Stimulated activated CD8-positive, alpha-beta memory T cell treated with anti-CD3 and anti-CD28 coated beads, Interleukin-15, amount 100 ng/mL, for 48 hours (primary cell): ENCODE measurements at places on chromosomes 4 and X.

- no peak for DNase-seq
These were observed 223.2 kb downstream of the PCDH7 start for GRCh38 chr4:30943356-30943755.

DNA sequence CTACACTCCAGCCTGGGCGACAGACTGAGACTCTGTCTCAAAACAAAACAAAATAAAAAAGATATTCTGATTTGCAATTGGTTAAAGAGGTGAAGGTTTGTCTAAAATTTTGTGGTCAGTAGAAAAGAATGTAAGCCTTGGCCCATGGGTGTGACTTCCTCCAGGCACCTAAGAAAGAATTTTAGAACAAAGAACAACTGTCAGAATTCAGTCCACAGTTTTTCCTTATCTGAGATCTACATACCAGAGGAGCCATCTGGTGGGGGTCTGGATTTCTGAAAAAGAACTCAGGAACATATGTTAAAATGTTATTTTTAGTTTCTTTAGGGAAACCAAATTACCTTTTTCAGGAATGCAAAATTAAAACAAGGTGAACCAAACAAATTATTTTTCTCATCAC is 434.1 kb downstream of the ANKRD50 start:
- DNase-seq: no peak

DNA sequence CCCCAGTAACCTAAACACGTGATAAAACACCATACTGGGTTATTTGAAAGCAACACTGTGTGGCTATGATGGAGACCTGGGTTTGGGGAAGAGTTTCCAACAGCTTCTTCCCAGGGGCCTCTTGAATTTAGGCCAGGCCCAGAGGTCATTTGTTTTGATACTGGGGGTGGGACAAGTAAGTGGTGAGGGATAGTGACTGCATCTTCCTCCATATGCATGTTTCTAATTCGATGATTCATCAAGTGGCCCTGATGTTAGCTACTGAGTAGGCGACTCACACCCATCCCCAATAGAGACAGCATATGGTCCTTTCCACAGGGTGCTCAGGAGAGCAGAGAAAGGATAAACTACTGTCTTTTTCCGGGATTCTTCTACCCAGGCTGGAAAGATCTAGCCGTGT is 2.7 kb downstream of the NDP start:
- no peak for DNase-seq

- DNase-seq: peak; percentile 30
These were observed 4.6 kb downstream of the TXK start for GRCh38 chr4:48129307-48130014.

DNA sequence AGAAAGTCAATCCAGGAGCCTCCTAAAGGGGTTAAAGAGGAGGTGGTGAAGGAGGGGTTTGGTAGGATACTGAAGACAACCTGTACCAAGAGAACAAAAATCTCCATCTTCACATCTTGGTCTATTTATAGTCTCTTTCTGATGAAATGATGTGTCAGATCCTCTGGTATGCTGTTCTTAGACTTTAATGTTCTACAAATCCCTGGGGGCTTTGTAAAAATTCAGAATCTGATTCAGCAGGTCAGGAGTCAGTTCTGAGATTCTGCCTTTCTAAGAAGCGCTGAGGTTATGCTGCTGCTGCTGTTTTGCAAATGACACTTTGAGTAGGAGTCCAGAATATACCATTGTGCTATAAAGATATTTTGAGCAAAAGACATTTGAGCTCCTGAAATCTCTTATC is 172.9 kb upstream of the GLRA2 start:
- no peak for DNase-seq

GRCh38 chr4:100632163-100632562 is 114.3 kb upstream of the EMCN start:
- no peak for DNase-seq

DNA sequence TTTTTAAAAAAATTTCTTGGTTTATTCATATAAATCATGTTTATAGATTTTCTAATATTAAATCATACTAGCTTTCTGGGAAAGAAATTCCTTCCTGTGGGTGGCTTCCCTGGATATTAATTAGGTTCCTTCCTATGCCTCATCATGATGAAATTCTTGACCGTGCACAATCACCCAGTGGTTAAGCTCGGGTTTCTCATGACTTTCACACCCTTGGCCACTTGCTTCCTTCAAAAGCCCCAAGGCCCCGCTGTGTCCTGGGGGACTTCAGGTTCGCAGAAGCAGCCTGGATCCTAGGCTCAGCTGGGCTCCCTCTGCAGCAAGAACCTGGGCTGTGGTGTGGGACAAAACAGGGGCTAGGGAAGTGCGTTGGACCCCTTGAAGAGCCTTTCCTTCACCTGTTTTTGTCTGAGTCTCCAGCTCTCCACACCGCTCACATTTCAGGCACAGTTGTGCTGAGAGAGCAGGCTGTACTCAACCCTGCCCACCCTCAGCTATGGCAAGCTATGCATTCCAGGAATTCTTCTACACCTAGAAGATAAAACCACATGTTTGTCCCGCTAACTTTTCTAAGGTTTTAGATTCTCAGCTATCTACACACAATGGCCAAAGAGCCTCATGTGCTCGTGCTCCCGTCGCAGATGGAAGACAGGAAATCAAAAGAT is 48.9 kb upstream of the TMSB15B start:
- DNase-seq: no peak

DNA sequence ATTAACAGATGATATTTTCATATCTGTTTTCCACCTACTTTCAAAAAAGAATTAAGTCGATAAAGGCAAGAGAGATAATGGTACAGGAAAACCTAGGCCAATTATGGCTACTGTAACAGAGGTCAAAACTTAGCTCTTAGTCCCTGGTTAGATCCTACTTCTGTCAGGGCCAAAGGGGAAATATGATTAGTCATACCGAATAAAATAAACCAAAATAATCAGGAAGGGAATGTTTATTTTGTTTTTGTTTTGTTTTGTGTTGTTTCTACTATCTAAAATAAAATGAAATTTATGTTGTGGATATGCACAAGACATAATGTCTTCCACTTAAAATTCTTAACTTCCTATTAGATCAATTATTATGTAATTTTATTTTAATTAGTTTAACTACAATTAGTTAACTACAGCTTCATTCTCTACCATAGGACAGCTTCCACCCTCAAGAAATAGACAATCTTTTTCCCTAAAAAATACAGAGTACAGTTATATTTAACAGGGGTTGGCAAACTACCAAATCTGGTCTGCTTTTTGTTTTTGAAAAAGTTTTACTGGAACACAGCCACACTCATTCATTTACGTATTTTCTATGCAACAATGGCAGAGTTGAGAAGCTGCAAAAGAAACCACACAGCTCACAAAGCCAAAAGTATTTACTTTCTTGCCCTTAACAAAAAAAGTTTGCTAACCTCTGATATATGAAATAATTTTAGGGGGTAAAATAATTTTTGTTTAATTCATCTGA is 25.4 kb downstream of the TMEM47 start:
- no peak for DNase-seq

DNA sequence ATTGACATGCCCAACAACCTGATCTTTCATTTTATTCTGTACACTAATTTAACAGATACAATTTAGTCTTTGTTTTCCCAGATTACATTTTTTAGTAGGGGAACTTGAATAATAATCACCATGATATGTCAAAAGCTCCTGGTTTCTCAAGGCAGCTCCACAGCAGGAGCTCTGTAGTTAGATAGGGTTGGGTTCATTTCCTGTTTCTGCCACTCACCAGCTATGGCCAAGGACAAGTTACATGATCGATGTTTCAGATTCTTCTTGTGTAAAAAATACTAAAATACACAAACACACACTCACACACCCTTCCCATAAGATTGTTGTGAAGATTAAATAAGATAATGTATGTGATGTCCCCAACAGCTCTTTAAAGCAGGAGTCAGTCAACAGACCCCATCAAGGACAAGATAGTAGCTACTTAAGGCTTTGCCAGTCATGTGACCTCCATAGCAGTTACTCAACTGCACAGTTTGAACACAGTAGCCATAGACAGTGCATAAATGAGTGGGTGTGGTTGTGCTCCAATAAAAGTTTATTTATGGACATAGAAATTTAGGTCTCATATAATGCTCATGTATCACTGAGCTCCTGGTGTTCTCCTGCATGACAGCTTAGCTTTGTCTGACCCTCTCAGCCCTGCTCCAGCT is 18.4 kb downstream of the GUCY1A1 start:
- DNase-seq: no peak

DNA sequence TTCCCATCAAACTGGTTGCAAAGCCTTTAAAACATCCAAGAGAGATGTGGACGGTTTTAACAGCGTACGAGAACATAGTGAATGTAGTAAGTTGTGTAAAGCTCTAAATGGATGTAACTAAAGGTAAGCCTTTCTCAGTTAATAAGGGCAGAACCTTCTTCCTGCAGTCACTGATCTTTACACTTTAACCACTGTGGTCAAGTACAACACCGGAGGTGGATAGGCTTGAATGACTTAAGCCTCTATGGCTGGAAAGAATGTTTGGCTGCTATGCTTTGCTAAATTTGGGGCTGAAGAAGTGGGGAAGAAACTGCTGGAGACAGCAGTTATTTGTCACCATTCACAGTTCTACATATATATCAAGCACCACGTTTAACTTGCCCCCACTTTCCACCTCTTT is 285.1 kb upstream of the FMR1 start:
- DNase-seq: no peak

DNA sequence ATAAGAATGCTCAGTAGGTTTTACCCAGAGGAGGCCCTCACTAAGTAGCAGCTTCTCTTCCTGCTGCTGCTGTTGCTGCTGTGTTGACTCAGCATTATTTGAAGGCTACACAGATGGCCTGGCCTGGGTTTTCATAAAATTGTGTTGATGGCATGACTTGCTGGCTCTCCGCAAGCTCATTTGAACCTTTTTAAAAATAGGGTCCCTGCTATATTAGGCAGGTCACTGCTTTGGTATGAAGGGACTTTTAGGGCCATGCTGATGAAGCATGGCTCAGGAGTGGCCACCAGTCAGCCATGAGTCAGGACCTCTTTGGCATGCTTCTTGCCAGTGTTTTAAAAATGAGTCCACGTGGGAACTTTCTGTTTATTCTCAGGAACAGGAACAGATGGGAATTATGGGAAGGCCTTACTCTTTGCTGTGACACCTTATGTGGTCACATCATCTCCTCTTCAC is 128.7 kb downstream of the MID1IP1 start:
- DNase-seq: no peak

- DNase-seq: no peak
These were observed 287.0 kb upstream of the TET2 start for GRCh38 chr4:104859601-104860237.

GRCh38 chr4:25358515-25359275 is 18.4 kb upstream of the ANAPC4 start:
- DNase-seq: no peak

DNA sequence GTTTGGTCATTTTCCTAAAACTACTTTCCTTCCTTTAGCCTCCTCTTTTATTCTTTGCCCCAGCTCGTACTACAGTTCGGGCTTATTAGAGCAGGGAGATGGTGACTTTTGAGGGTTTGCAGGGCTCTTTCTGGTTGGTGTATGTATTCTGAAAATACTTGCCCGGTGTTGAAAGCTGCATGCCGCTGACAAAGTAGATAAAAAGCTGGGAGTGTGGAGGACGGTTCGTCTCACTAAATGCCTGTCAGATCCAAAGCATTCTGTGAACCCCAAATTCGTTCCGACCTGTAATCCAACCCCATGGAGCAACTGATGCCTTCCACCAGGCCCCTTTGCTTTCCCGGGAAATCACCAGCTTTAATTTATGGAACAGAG is 19.2 kb downstream of the TRIM2 start:
- no peak for DNase-seq

DNA sequence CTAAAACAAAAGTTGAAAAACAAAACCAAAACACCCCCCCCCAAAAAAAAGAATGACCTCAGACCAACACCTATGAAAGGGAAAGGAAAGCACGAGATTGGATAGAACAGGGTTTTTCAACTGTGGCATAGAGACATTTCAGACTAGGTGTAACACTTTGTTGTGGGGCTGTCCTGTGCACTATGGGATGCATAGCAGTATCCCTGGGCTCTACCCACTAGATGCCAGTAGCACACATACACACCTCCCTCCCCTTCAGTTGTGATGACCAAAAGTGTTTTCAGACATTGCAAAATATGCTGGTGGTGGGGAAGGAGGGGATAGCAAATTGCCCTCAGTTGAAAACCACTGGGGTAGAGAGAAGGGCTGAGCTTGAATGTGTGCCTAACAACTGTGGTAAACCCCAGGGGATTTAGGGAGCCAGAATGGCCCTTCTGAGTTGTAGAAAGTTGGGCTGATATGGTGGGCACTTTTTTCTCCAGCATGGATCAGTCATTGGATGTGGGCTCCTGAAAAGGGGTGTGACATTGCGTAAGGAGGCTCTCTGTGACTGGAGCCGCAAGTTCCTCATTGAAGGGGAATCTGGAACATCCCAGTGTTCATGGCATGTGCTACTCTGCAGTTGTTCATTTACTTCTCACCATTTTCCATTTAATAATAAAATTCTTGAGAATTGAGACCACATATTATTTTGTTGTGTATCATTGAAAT is 8.8 kb upstream of the GEMIN8 start:
- DNase-seq: no peak

DNA sequence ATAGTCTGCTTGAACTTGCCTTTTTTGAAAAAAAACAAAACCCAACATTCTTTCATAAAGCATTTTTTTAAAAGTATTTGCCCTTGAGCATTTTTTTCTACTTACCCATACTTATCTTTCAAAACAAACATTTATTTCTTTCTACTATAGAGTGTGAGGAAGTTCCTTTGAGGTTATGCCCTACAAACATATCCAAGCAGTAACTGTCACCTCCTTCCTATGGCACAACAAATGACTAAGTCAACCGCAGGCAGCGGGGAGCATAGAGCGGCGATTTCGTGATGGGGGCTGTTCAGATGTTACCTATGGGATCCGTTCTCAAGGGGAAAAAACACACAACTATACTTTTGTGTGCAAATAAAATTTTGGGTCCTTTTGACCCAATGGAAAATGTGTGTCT is 19.4 kb downstream of the SPRY1 start:
- peak; percentile 50 for DNase-seq

GRCh38 chr4:140757232-140757630 is 1.0 kb upstream of the TBC1D9 start:
- DNase-seq: no peak

GRCh38 chr4:141457653-141458052 is 178.7 kb upstream of the IL15 start:
- no peak for DNase-seq

GRCh38 chr4:6105311-6105911 is 87.2 kb upstream of the C4orf50 start:
- DNase-seq: no peak

- no peak for DNase-seq
These were observed 2.1 kb upstream of the DHRSX start for GRCh38 chrX:2502668-2503519.
